DMS79 treated with DMSO at 0.1 percent for 48 hours (cell line): ENCODE measurements at places on chromosomes 7 and 10.

GRCh38 chr7:82200601-82201000, 243.0 kb downstream of the CACNA2D1 start:
- DNase-seq = no peak

- no peak for DNase-seq
Observed at GRCh38 chr7:76129366-76129765, 72.3 kb upstream of the SRRM3 start.

DNA sequence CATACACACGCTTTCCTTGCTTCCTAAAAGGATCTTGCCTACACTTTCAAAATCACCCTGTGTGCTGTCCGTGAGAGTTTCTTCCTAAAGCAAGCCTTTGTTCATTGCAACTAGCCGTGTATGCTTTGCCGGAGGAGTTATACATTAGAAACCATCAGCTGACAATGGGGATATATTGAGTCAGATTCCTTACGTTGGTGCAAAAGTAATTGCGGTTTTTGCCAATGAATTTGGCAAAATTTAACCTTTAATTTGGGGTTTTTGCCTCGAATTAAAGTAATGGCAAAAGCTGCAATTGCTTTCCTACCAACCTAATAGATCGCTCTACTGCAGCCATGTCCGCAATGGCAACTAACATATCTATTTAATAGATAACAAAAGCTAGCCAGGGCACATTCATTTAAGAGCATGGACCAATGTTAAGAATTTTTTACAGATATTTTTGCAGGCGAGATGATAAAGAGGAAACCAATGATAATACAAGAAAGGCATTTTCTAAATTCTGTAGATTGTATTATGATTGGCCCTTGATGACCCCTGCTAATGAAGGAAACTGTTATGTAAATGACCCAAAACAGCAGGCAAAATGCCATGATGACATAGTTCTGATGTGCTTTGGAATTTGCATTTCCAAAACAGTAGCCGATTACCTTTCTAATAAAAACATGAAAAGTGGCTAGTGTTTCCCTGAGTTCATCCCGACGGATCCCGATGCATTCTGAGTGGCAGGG, 184.8 kb upstream of the NRP1 start:
- DNase-seq = no peak

GRCh38 chr7:31488562-31489203, 25.2 kb upstream of the ITPRID1 start:
- DNase-seq = no peak

DNA sequence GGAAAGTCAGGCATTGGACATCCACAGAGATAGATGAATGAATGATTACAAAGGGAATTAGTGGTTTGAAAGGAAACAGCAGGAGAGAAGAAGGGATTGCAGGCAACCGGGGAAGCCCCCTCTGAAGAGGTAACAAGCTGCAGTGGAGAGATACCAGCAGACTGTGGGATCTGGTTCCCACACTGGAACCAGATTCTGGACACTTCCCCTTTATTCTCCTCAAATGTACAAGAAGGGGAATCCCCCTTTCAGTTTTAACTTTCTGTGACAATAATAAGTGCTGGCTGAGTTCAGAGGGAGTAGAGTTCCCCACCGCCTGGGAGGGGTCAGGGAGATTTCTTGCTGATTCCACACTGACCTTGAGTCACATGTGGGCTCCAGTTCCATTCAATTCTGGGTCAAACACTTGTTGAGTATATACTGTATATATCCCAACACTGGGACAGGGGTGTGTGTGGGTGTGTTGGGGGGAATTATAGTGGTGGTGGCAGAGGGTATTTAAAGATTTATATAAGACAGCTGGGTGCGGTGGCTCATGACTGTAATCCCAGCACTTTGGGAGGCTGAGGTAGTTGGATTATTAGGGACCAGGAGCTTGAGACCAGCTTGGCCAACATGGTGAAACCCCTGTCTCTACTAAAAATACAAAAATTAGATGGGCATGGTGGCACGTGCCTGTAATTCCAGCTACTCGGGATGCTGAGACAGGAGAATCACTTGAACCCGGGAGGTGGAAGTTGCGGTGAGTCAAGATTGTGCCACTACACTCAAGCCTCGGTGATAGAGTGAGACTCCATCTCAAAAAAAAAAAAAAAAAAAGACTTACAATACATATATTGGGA, 16.5 kb upstream of the DDIT4 start:
- DNase-seq = no peak

- no peak for DNase-seq
Observed at GRCh38 chr10:1952126-1953095, 215.1 kb upstream of the ADARB2 start.

DNA sequence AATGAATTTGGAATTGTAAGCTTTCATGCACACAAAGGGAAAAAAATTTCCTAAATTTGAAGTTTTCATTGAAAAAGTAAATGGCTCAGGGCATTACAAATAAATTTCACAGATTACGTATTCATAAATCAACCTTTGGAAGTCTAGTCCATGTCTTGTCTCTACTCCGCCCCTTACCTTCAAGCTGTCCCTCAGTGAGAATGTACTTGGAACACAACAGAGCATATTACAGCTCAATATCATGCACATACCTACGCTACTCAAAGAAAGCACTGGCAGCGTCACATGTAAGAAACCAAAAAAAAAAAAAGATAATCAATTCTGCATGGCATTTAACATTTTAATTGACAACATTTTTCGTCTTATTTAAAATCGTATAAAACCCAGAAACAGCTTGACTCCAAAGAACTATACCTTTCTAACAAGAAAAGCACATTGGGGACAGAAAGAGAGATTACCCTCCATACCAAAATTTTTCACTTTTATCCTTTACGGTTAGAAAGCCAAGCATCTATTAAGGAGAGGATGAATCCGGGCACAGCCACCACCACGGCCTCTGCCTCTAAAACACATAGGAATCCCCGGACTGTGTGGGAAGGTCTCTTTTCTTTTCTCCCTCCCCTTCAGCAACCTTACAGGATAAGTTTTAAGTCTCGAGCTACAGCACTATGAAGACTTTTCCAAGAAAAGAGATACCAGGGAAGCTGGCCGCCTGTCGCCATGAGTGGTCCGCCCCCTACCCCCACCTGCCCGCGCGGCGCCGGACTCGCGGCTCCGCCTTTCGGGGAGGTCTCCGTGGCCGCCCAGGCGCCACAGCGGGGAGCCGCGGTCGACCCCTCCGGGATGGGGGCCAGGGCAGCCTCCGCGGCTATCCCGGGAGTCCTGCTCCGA, 1.1 kb downstream of the JMJD1C start:
- peak; percentile 48 for DNase-seq

DNA sequence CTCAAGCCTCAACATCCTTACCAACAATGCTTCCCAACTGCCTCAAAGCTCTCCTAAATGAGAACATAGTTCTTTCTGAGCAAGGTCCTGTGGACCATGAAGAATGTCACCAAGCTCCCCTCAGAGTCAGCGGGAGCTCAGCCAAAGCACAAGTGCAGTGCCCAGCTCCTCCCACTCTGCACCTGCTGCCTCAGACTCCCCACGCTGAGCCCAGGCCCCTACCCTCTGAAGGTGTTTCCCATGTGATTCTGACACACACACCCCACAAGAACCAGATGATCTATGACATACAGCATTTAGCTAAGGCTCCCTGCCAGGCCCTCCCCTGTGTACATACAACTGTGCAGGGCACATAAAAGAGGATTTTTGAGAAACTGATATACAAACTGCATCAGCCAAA, 19.2 kb downstream of the ERCC6 start:
- DNase-seq = peak; percentile 3

DNA sequence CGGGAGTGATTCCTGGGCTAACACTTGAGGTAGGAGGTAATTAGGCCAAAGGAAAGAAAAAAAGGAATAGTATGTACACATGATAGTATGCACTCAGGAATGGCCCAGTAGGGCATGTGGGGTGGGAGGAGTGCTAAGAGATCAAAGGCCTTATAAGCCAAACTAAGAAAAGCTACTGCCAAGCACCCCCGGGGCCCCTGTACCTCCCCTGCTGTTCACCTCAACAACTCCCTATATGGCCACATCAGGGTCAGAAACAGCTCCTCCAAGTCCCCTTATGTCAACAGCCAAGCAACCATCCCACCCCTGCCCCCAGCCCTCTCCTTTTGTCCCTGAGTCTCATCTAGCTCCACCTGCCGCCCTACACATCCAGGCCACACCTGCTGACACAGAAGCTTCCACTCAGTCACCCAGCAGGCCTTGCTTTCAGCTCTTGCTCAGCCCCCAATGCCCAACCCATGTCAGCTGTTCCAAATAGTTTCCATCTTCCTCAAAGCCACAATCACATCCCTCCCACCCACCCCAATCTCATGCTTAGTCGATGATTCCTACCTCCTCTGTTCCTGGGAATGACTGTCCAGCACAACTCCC, 80.2 kb downstream of the SORBS1 start:
- no peak for DNase-seq

- no peak for DNase-seq
Observed at GRCh38 chr7:101226721-101227120, 8.8 kb downstream of the ZNHIT1 start.

- no peak for DNase-seq
Observed at GRCh38 chr7:112989531-112989930, 97.1 kb downstream of the GPR85 start.

GRCh38 chr7:17022920-17023319, 141.1 kb upstream of the AGR3 start:
- no peak for DNase-seq

GRCh38 chr10:36324831-36325230, 682.7 kb upstream of the FZD8 start:
- no peak for DNase-seq

DNA sequence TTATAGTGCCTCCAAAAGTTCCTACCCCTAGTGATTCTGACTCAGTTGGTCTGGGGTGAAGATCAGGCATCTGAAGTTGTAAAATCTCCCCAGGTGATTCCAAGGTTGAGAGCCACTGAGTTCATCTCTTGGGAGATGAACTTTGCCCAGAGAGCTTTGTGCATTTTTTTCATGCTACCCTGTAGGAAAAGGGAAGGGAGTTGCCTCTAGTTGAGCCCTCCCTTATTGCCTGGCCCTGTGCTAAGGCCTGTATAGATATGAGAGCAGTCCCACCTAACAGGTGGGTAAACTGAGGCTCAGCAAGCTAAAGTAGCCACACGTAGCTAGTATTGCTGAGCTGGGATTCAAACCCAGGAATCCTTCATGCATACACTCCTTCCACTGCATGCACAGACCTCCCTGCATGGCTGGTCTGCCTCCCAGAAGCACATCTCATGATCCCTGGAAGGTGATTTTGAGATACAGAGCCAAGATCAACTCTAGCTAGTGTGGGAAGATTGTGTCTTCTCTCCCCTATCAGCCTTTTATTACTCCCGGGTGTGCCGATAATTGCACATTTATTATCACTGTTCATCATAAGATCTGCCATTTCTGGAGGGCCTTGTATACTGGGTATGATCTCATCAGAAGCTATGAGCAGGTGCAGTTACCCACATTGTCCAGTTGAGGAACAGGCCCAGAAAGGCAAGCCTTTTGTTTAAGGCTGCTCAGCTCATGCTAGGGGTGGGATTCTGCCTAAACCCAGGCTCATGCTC, 47.0 kb downstream of the TBATA start:
- no peak for DNase-seq

GRCh38 chr10:34384372-34384771, 430.7 kb downstream of the PARD3 start:
- no peak for DNase-seq

GRCh38 chr10:123906884-123907652, 15.5 kb upstream of the CPXM2 start:
- DNase-seq = peak; percentile 48

- DNase-seq = no peak
Observed at GRCh38 chr10:33086100-33086499, 128.1 kb upstream of the ITGB1 start.

DNA sequence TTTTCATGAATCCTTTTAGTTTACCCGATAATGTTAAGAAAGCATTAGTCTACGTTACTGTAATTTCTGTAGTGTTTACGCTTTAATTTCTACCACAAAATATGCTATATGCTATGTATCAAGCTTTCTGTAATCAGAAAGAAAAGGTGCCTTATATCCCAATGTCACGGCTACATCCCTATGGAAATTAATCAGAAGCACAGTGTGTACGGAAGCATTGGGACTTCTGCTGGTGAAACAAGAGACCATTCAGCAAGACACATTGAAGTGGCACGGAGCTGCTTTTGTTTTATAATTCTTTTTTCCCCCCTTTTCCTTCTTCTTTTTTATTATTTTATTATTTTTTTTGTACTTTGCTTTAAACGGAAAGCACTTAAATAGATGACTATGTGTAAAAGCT, 31.2 kb upstream of the SH2B2 start:
- DNase-seq = no peak

DNA sequence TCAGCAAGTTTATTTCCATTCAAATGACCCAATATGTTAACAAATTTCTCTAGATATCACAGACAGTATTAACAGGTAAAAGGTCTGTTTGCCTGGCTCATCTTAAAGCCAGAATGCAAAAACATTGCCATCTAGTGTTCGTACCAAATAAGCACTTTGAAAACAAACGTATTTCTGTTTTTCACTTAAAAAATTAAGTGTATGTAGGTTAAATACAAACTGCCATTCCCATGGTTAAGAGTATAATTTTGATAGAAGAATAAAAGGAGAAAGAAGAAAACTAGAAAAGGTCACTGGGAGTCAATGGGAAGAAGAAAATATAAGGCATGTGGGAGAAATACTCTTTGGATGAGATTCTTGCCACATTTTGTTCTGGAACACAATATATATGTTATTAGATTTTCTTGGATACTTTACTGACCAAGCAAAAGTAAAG, 51.0 kb downstream of the ORC5 start:
- DNase-seq = peak; percentile 9

DNA sequence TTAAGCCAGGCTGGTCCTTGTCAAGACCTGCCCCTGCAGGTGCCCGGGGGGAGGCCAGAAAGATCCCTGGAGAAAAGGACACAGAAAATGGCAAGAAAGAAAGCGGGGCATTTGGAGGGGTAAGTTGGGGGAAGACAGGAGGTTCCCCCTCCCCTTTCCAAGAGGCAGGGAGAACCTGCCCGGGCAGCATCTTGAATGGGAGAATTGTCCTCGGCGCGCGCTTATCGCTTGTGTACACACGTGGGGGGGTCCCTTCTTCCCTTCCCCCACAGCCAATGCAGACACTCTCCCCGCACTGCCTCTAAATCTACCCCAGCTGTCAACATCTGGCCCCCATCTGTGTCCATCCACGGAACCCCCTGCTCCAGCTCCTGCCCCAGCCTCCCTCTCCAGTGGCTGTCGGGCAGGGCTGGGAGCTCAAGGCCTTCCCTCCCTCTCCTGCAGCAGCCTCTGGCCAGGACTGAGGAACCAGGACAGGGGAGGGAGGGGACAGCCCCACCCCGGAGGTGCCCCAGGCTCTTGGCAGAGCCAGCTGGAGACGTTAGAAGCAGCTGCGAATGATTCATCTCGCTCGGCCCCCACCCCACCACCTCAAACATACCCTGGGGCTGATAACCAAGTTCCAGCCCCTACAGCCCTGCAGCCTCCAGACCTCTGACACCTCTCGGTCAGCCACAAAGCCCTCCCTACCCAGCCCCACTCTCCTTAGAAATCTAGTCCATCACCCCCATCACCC, 25.3 kb downstream of the EPHB4 start:
- peak; percentile 27 for DNase-seq

DNA sequence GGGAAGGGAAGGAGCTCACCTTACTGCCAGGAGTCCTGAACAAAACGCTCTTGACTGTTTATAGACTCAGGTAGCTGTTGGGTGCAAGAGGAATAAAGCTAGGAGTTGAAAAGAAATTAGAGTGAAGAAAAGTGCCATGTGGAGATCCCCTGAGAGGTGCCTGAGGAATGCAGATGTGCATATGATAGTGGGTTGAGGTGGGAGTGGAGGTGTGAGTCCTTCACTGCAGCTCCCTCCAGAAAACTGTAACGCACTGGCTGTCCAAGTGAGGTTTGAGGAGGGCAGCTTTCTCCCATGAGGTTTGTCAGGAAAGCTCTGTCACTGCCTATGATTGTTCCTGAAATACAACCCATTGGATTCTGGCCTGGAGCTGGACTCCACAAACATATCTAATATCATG, 904.8 kb upstream of the POT1 start:
- no peak for DNase-seq
